ENCODE measurements at places on chromosomes 2 and 18.

GRCh38 chr18:59674903-59675270 lies 22.3 kb downstream of the CCBE1 start:
- no peak for DNase-seq

DNA sequence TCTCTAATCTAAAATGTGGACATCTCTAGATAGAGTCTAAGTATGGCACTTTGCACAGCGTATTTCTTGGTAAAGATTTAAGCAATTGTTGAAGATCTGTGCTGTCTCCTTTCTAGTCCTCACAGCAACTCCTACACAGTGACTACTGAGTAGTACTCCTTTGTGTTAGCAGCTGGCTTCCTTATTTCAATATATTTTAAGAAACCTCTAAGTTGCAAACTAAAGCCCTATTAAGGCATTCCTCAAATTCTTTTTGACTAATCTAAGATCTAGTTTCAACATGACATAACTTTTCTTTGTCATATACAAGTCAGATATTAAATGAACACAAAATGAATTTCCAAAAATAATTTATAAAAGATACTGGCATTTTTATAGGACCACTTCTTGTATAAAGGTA lies 121.8 kb upstream of the DNAJC10 start:
- DNase-seq: no peak

DNA sequence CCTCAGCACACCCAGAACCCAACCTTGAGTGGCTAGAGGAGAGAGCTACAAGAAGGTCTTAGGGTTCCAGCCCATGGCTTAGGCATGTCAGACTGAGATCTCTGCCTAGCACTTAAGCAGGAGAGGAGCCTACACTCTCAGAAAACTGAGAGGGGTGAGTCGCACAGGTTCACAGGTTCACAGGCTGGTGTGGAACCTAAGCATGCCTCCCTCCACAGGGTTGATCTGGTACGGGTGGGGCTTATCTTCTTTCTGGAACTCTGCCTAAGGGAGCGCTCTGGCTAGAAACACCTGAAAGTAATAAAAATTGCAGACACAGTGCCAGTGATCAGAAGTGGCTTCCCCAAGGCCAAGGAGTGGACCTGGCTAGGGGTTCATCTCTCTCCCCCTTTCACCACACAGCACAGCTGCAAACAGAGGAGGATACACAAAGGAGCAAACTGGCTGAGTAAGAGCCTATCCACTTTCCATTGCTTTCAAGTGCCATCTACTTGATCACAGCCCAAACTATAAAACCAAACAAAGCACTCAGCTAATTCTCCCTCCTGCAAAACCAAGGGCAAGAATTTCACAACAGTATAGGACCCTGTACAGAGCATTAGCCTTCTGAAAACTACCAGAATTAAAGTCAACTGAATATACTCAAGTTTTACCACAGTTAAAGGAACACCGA lies 481.9 kb upstream of the SETBP1 start:
- no peak for DNase-seq

DNA sequence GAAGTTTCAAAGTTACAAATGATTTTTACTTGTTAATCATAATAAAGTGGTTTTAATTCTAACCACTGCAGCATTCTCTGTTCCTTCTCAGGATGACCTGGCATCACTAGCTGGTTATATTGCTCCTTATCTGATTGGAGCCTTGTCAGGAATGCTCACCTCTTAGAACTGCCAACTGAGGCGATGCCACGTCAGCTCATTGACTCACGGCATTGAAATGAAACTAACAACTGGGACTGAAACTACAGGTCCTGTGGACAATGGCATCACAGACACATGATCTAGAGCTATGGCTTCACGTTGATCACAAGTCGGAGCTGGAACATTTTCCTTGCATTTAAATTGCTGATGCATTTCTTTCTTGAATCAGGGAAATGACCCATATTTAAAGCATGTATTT lies 54.9 kb upstream of the MAP2 start:
- DNase-seq: peak; percentile 96

DNA sequence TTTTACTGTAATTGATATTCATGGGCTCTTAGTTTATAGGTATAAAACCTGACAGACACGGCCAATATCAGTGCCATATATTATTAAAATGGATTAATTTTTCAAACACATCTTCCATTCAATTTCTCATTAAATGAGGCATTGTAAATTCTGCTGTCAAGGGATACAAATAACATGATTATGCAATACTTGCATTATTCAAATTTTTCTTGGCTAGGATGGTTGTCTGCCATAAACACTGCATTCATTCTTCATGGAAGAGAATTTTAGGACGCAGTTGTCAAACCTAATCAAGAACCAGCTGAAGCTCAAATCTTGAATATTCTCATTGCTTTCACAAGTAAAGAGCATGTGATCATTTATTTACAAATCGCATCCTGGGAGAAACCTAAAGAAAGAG lies 255.6 kb downstream of the RDH14 start:
- DNase-seq: no peak

GRCh38 chr2:217420854-217421253 lies 561.0 kb upstream of the TNP1 start:
- DNase-seq: no peak

DNA sequence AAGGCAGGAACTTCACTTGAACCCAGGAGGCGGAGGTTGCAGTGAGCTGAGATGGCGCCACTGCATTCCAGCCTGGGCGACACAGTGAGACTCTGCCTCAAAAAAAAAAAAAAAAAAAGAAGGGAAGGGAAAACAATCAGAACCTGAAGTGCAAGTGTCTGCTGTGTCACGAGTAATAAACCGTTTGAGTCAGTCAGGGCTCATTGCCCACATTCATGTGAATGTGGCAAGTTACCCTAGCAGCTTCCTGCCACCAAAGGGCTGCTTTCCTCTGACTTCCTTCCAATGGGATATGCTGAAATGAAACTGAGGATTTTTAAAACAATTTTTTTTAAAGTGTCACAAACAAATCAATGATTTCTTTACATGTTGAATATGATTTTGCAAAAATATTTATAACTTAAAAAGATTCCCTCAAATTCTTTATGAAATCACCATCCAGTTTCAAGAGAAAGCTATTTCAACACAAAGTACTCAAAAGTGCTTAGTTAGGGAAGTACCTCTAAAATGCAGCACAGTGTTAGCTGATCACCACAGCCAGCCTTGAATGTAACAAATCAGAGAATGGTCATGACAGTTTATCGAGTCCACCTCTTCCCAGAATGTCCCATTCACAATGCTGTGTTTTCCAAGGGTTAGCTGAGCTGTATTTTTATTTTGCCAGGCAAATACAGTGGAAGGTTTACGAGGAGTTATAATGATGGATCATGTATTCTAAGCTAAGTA lies 36.4 kb downstream of the WDSUB1 start:
- peak; percentile 88 for DNase-seq

DNA sequence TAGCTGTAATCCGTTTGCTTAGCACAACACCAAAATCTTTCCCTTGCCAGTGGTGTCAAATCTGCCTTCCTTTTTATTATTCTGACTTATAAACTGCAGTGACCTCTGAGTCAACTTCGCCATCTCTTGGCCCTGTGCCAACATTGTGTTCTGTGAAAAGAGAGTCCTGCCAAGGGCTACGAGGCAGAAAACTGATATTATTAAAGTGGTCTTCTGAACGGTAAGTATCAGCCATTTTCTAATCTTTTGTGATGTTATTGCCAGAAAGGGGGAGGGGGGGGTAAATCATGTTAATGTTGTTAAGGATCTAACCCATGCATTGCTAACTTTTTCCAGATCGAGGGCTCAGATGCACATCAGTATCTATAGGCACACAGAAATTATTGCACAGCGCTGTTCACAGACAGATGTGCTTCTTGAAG lies 121.5 kb upstream of the LTBP1 start:
- peak; percentile 91 for DNase-seq
